ENCODE measurements at places on chromosomes 16 and 17.

- DNase-seq: no peak
These were observed 22.1 kb downstream of the TMC7 start for GRCh38 chr16:19005561-19006445.

GRCh38 chr17:35546487-35546886 is 9.0 kb upstream of the SLFN12L start:
- no peak for DNase-seq

GRCh38 chr17:44749076-44749979 is 9.5 kb upstream of the ADAM11 start:
- DNase-seq: no peak

DNA sequence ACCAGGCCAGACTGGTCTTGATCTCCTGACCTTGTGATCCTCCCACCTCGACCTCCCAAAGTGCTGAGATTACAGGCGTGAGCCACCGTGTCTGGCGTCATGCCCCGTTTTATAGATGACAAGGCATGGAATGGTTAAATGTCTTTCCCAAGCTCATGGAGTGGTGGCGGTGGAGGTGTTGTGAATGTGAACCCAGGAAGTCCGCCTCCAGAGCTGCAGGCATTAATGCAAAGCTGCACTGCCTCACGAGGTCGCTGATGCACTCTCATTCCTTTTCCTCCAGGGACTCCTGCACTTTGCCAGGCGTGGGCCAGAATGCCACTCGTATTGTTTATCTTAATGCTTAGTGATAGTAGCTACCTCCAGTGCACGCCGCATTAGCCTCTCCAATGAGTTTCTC is 149.6 kb downstream of the WWOX start:
- no peak for DNase-seq

GRCh38 chr16:74862743-74863244 is 88.2 kb upstream of the FA2H start:
- DNase-seq: peak; percentile 49

DNA sequence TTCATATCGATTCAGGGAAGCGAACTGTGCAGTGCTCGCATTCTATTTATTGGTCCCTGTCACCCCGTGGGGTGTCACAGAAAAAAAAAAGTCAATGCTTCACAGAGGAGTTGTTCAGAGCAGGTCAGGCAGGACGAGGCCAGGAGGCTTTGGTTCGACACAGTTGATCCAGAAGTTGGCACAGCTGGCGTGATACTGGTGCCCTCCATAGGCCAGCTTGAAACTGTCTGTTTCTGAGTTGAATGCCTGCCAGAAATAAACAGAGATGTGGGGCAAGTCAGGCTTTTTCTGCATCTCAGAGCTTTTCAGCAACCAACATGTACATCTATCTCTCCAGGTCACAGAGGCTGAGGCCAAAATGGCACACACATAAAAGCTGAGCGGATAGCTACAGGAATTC is 29.1 kb downstream of the DUSP14 start:
- no peak for DNase-seq

DNA sequence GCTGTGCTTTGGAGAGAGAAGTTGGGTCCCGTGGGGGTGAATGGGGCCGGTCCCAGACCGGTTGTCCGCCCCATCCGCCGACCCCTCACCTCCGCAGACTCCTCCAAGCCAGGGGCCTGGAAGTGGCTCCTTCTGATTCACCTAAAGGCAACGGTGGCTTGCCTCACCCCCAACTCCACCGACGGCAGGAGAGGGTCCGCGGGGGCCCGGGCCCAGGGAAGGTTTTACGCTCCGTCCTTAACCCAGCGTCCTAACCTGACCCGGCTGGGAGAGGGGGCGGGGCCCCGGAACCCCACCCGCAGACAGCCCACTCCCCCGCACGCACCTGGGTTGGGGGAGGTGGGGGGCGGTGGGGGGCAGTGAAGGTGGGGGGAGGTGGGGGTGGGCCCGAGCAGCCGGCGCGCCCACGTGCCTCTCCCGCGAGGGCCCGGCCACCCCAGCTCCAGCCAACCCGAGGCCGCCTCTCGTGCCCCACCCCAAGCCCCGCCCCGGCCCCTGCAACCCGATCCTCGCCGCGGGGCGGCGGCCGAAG is 12.7 kb upstream of the CD300A start:
- DNase-seq: no peak

- no peak for DNase-seq
These were observed 59.9 kb downstream of the TAOK1 start for GRCh38 chr17:29449865-29450671.

DNA sequence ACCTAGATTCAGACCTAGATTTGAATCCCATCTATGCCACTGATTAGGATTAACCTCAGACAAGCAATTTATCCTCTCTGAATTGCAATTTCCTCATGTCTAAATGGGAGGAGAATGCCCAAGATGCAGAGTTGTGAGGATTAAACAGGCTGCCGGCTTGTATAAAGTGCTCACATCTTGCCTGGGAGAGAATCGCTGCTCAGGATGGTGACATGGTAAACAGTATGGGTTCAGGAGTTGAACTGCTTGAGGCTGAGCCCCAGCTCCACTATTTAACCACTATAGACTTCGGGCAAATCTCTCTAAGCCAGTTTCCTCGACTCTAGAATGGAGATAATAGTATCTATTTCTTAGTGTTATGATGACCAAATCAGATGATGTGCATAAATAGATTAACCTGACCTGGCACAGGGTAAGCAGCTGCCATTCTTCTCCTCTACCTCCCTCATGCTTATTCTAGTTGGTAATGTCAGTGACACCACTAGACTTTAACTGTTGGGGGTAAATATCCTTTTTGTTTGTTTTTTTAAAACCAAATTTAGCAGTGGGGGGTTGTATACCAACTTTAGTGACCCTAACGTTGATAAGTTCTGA is 732 bp upstream of the RPL27 start:
- DNase-seq: no peak

DNA sequence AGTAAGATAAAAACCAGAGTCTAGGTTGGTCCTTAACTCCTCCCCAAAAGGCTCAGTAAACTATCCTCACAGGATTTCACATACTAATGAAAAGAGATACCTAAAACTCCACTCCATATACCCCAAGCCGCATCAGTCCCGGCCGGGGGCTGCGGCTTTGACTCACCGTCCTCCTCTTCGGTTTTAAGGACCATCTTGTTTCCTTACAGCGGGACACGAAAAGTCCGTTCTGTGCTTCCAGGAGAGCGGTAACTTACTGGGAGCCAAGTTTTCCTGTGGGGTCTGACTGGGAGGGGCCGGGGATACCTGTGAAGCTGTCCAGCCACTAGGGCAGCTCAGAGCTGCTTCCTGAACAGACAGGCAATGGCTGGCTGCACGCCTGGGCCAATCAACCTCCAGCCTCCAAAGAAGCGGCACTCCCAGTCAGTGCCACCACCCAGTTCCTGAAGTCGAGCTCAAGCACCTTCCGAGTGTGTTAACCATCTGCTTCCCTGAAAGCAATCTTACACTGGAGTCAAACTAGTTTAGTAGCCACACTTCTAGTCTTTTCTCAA is 45.5 kb downstream of the CYTH1 start:
- peak; percentile 54 for DNase-seq

DNA sequence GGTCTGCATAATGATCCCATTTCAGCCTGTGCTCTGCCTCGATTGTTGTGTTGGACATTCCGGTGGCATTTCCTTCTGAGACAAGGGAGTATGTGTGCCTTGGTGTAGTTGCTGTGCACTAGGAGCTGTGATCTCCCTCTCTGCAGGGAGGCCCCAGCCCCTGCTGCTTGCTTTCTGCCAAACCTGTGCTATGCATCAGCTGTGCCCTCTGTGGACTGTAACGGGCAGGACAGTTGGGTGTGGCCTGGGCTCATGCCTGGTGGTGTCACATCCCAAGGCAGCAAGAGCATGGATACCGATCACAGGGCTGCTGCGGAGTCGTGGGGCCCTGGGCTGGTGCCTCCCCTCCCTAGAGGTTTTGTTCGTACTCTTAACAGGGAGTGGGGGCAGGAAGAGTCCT is 3.8 kb upstream of the JPT2 start:
- no peak for DNase-seq

DNA sequence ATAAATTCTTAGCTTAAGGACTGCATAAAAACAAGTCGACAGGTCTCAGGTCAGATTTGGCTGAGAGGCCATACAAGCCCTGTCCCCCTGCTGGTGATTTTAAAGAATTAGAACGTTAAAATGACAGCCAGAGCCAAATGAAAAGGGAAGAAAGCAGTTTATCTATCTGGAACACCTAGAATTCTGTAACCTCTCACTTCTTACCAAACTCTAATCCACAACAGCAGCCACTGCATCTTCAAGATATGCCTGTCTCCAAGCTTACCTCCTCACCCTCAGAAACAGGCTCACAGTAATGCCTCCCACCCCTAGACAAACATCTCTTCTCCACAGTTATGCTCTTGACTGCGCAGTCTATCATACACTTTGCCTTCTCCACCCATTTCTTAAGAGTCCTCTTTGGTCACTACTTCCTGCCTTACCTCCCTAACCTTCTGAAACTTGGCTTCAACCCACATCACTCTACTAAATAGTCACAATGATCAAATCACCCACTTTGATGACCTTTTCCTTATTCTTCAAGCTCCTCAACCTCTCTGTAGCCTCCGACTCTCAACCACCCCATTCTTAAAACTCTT is 14.2 kb downstream of the ANKFY1 start:
- DNase-seq: no peak

DNA sequence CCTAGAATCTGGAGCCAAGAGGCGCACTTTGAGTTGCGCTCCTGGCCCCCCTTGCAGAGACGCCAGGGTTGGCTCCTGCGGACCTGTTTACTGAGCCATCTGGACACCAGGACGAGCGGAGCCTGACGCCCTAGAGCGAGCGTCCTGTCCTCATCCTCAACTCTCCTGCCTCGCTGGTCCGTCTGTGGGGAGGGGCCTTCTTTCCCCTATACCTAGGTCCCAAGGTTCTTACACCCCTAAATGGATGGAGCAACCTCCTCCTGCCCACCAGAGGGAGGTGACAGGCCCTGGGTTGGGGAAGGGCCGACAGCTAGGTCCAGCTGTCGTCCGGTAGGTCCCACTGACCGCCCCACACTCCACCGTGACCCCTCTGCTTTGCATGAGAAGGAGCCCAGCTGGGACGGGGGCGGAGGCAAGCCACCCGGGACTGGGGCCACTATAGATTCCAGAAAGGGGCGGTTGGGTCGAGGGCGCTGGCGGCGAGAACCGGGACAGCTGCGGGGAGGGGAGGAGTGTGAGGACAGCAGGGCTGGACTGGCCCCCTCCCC is 3.1 kb upstream of the LHX1 start:
- DNase-seq: no peak

- no peak for DNase-seq
These were observed 346.0 kb downstream of the GRIN2A start for GRCh38 chr16:9836118-9836736.

DNA sequence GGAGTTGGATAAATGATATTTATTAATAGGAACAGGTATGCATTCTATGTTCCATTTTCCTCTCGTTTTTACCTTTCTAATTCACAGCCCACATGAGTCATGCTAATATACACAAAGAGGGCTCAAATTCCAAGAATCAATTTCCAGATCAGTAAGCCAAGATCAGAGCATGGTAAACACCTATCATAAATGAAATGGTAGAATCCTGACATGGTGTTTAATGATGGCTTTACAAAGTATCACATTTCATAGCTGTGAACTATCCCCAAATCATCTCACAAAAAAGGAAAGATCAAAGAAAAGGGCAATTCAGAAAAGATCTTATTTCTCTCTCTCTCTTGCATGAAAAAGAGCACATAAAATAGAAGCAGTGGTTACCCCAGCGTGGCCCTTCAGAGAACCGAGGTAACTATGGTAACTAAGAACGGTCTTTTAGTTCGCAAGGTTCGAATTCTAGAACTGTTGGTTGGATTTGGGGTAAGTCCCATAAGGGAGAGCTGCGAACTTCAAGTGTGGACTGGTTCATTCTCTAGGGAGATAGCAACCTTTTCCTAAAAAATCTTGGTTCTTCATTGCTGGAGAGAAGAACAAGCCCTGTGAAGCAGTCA is 73.0 kb downstream of the MARCHF10 start:
- DNase-seq: no peak

GRCh38 chr17:75271955-75272847 is 1.2 kb upstream of the MIF4GD start:
- no peak for DNase-seq

DNA sequence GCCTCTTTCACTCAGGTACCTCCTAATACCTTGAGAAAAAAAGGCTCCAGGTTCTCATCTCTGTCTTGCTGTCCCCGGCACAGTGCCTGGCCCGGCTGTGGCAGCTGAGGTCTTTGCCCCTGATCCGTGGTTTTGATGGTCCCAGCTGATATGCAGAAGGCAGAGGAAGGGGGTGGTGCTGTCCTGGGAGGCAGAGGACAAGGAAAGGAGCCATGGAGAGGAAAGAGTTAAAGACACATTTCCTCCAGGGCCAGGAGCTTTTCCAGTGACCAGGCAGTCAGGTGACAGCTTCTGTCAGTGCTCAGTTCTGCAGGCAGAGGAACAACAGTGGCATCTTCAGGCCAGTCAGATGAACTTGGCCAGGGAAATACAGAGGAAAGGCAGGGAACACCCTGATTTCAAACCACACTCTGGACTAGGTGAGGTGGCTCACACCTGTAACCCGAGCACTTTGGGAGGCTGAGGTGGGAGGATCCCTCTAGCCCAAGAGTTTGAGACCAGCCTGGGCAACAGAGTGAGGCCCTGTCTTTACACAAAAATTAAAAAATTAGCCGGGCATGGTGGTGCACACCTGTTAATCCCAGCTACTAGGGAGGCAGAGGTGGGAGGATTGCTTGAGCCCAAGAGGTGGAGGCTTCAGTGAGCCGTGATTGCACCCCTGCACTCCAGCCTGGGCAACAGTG is 3.3 kb upstream of the COG1 start:
- DNase-seq: peak; percentile 42

DNA sequence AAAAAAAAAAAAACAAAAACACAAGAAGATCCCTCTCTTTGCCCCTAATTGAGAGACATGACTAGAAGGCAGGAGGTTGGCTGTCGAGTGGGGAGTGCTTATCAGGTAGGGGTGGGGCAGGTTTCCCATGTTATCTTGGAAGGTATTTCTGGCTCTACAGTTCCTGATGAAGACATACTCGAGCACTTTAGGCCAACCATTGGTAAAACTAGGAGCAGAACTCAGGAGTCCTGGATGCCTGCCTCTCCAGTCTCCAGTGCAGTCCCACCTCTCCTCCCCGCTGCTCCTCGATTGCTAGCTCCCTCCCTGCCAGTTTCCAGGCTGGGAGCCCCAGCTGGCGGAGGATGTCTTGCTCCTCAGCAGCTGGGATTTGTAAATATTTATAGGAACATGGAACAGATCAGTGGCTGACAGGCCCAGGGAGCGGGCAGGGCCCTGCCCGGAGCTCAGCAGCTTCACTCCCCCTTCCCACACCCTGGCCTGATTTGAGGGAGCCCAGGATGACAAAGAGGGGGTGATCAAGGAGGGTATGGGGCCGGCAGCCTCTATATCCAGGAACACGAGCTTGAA is 11.4 kb upstream of the C1QL1 start:
- no peak for DNase-seq

DNA sequence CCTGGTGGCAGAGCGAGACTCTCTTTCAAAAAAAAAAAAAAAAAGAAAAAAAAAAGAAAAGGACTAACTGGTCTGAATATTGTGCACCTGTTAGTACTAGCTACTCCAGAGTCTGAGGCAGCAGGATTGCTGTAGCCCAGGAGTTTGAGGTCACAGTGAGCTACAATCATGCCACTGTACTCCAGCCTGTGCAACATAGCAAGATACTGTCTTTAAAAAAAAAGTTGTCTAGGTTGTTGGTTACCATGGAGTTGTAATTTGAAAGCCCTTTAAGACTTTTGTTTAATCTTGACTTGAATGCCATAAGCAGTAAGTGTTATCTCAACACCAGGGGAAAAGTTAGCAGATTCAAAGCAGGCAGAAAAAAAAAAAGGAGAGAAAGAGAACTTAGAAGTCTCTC is 10.9 kb upstream of the C16orf54 start:
- DNase-seq: no peak

Measured in NCI-H2227 treated with DMSO at 0.1 percent for 48 hours (cell line).